ENCODE measurements at places on chromosomes 4 and X.

GRCh38 chr4:30208731-30209435, 511.3 kb upstream of the PCDH7 start:
- DNase-seq: no peak

- no peak for DNase-seq
Observed at GRCh38 chr4:114393295-114394038, 205.1 kb upstream of the UGT8 start.

DNA sequence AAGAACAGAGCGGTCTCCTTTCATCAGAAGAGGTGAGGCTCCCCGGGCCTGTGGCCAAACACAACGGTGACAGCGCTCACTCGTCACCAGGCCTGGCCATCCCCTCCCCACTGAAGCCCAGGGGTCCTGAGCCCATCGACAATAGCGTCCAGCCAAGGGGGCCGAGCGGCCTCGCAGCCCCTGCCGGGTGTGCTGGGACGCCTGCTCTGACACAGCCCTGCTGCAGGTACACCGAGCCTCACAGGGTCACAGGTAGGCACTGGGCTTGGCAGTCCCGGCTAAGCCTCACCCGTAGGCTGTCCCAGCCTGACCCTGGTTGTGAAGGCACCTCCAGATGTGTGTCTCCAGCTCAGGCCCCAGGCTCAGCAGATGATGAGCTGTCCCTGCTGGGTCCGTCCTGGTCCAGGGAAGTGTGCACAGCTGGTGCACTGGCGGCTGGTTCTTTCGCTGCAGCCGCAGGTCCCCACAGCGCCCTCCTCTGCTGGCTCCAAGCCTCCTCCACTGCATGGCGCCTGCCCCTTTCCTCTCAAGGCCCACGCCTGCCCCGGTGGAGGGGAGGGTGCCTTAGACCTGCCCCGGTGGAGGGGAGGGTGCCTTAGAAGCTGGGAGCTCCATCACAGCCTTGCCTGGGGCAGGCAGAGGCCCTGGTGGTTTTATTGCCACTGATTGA, 21.5 kb downstream of the UVSSA start:
- no peak for DNase-seq

DNA sequence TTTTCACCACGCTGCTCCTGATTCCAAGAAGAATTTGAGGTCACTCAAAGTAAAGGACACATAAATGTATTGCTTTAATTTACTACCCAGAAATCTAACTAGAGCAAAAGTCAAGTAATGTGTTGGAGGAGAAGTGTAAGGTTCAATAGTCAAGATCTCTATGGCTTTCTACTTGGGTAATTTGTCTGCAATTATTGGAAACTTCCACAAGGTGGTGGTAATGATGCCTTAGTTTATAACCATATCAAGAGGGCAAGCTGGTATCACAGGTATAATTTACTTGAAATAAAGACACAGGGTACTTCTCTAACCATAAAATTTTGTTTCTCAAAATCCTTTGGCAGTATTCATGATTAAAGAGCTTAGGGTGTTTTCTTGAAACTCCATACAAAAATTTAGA, 10.2 kb upstream of the GRIA3 start:
- no peak for DNase-seq

DNA sequence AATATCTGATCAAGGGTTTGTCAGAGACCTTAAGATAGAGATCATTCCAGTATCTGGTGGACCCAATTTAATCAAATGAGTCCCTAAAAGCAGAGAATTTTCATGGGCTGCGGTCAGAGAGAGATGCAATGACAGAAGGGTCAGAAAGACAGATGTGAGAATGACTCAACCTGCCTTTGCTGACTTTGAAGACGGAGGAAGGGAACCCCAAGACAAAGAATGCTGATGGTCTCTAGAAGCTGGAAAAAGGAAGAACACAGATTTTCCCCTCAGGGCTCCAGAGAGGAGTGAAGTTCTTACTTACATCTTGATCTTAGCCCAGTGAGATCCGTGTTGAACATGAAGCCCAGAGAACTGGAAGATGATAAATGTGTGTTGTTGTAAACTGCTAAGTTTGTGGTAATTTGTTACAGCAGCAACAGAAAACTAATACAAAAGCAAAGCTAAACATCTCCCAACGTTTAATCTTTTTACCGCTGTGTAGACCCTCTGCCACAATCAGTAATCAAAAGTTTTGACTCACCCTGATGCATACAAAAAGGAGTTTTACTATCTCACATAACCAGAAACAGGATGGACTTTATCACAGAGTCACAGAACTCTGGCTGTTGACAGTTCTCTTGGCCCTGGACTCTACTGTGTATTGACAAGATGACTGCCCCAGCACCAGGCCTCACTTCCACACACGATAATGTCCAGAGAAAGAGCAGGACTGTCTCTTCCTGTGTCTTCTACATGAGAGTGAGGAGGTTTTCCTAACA, 70.2 kb upstream of the MAGEB2 start:
- DNase-seq: no peak

DNA sequence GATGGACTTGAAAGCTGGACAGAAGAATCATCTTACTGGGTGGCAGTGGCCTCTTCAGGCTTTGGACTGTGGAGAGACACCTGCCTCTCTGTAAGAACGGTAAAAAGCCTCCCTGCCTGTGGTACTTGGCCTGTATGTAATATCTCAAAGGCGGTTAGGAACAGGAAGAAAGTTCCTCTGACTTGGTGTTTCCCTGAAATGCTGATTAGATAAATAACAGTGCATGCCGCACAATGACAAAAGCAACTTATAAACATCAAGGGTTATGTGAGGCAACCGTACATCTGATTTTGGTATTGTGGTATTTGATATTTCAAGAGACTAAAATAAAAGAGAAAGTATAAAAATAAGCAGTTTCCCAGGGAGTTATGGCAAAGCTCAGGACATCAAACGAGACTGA, 92.4 kb upstream of the SORBS2 start:
- DNase-seq: no peak

Measured in dermis blood vessel endothelial cell (primary cell).